Endothelial cell of umbilical vein (primary cell): ENCODE measurements at places on chromosomes 12 and 14. TPM values are rescaled to one million over a fixed set of nuclear protein-coding genes. Genes with fewer than 3 reads are reported as not detected.

GRCh38 chr12:62264706-62265105 lies 4.5 kb downstream of the USP15 start:
- no peak for DNase-seq

DNA sequence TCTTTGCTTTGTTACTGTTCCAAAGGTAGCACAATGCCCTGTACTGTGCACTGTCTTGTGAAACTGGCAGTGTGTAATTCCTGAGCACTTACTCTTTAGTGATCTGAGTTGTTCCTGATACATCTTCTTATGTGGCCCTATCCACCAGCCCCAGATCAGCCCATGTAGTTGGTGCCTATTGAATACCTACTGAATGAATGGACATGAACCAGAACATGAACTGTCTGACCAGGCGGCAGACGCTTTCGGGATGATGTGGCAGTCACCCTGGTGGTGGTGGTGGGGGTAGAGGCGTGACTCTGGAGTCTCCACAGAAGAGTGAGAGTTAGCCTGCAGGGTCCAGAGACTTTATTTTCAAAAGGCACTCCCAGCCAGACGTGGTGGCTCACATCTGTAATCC lies 46.6 kb upstream of the PAPOLA start:
- DNase-seq, result no peak

DNA sequence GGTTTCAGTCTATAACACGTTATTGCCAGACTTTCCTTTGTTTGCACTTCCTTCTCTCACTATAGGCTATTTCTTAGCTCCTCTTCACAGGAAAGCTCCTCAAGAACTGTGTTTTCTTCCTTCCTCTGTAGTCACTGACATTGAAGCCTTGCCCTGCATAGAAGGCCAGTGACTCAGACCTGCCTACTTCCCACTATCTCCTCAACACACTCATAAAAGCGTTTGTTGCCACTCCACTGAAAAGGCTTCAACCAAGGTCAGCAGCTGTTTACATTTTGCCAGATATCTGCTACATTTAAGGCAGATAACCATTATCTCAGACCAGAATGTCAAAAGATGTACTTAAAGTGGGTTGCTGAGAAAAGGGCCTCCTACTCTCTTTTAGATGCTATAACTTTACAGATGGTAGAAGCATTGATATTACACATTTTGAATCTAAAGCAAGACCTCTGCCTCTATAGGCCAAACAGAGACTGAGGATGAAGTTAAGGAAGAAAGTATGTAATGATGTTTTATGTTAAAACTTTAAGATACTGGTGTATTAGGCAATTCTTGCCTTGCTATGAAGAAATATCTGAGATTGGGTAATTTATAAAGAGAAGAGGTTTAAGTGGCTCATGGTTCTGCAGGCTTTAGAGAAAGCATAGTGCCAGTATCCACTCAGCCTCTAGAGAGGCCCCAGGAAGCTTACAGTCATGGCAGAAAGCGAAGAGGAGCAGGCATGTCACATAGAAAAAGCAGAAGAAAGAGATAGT lies 233.3 kb upstream of the FLRT2 start:
- peak; percentile 67 for DNase-seq

GRCh38 chr12:27534765-27535161 lies 10.8 kb downstream of the PPFIBP1 start:
- no peak for DNase-seq

LIN7A gene
- 4.1 and 4.3 TPM in 2 replicates for total RNA-seq
